ENCODE measurements at places on chromosomes 2 and 18.

GRCh38 chr2:191611614-191612013 is 66.3 kb upstream of the NABP1 start:
- DNase-seq = no peak

- DNase-seq = no peak
Observed at GRCh38 chr2:53729143-53729762, 38.4 kb upstream of the CHAC2 start.

- no peak for DNase-seq
Observed at GRCh38 chr2:188978291-188979081, 4.3 kb downstream of the COL3A1 start.

DNA sequence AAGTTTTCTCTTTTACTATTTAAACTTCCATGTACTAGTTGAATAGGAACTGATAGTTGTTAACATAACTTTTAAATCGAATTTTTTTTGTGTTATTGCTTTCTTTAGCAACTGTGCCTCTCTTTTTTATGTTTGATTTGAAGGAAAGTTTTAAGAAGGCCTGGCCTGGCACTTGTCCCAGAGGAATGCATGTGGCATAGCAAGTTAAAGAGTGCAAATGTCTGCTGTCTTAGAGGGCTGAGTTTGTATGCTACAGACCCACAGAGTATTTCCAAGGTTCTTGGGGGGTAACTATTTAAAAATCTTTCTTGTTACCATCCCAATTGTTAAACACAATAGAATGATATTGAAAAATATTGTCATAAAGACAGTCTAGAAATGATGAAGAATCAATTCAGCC is 47.0 kb downstream of the MTCL1 start:
- DNase-seq = no peak

DNA sequence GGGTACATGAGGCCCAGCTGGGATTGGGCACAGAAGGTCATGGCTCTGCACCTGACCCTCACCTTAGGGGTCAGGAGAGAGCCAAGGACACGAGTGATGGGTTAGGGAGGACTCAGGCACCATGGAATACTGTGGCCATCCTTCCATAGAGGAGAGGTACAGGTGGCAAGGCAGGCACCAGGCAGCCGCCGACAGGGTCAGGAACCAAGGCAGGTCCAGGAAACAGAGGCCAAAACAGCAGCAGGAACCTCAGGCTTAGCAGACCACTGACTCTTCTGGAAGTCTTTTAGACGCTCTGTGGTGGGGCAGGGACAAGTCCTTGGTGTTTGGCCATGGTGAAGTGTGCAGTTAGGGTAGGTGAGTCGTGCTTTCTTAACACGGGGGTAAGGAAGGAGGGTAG is 128.0 kb downstream of the NEDD4L start:
- no peak for DNase-seq

DNA sequence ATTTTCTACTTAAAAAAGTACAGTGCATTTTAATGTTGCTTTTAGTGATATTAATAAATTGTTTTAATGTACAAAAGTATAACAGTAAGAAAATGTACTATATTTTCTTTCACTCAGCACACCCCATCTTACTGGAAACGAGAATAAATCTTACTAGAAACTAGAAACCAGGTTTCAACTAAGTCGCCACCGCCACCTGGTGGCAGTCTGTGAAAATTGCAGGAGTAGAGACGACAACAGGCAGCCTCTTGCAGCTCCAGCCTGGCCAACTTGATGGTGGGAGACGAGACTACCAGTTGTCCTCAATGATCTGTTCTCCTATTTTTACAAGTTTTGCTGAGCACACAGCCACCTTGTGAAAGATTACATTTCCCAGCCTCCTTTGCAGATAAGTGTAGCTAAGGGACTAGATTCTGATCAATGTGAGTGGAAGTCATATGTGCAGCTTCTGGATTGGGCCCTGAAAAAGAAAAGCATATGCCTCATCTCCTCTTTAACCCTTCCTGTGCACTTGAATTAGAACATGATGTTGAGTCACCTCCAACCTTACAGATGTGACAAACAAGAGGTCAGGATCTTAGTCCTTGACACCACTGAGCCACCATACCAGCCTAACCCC is 8.7 kb downstream of the OTOF start:
- DNase-seq = no peak

DNA sequence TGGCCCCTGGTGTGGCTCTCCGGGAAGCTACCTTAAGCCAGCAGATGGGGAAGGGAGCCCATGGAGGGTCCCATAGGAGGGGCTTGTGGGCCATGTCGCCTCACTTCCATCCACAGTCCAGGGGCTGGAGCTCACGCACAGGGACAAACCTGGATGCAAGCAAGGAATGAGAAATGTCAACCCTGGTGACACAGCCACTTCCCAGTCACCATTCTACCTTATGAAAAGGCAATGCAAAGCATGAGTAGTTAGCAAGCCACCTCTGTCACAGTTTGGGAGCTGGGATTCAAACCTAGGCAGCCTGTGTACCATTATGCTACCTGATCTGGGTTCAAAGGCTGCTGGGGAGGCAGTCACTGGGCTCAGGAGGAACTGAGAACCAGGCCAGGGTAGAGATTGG is 170.0 kb upstream of the KLHL29 start:
- DNase-seq = no peak
